Hippocampal formation (tissue), 2 donors: ENCODE measurements at places on chromosomes 4 and X.

GRCh38 chrX:24283127-24283794 is 30.6 kb downstream of the SUPT20HL2 start:
- DNase-seq, result no peak

GRCh38 chr4:43993196-43993902 is 455.3 kb downstream of the KCTD8 start:
- DNase-seq, result no peak

DNA sequence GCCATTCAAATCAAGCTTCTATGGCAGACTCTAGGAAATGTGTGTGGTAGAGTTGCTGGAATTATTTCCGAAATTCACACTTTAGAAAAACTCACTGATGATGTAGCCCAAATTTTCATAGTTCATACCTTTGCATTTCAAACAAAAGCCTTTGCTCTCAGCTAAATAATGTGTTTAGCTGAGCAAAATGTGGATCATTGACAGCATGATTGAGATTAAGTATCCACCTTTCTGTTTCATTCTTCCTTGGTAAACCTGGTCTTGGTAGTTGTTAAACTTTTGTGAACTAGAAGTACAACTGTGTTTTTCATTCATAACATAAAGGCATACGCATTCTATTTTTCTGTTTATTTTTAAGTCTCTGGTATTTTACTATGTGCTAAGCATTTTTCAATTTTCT is 7.2 kb downstream of the PCDH7 start:
- DNase-seq, result no peak

DNA sequence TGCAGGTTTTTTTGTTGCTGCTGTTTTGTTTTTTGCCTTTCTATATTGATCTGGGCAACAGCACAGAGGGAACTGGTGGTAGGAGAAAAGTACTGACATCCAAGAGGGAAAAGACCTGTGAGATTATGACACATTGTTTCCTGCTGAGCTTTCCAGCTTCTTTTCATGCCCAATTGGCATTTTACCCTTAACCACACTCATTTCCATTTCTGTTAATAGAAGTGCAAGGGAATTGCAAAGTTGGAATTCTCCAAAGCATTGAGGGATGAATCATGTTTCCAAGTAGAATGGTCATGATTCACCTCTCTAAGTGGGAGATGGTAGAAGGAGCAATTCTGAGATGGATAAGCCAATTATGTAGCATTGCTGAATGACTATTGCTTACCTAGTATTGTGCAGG is 161.5 kb downstream of the PPARGC1A start:
- DNase-seq, result no peak

- no peak for DNase-seq
These were observed 1180.8 kb upstream of the PABPC4L start for GRCh38 chr4:135382280-135382959.

DNA sequence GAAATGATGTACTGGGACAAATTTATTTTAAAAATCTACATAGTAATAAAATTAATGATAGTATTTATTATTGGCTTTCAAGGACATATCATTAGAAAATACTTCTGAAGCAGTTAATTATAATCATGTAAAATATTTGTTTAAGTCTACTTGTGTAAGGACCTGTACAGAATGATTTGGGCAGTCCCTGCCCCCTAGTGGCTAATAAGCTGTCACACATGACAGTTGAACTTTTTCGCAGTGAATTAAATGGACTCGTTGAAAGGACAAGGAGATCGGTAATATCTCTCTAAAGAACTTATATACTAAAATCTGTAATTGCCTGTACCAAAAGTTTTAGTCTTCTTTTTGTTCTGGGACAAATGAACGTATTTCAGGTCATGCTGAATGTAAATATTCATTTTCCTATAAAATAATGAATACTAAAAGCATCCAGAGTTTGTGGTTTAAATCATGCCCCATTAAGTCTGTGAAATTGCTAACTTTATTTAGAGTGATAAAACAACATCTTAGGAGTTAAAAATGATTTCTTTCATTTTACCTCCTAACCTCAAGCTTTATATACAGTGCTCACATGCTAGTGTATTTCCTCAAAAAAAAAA is 13.6 kb downstream of the EXOC1 start:
- peak; percentile 70 for DNase-seq
